ENCODE measurements at places on chromosomes 2 and 18.

DNA sequence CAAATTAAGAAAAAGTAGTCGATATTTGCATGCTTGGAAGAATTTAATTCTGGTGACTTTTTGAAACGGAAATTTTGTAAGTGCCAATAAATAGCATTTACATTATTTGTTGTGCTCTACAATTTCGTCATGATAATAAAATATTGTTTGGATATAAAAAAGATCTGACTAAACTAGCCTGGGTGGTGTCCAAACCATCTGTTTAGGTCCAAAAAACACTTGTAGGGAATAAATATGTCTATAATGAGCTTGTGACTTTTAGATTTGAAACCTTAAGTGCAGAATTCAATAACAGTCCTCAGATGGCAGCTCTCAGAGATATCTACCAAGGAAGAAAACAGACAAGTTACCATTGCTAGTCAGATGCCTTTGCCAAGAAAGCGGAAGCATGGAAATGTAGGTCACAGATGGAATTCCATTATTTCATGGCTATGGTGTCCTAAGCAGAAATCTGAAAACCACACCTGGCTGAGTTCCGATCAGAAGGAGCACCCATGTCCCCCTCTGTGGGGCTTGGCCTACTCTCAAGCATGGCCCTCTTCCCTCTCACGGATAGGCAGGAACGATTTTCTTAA is 731.1 kb downstream of the RNF144A start:
- no peak for DNase-seq

DNA sequence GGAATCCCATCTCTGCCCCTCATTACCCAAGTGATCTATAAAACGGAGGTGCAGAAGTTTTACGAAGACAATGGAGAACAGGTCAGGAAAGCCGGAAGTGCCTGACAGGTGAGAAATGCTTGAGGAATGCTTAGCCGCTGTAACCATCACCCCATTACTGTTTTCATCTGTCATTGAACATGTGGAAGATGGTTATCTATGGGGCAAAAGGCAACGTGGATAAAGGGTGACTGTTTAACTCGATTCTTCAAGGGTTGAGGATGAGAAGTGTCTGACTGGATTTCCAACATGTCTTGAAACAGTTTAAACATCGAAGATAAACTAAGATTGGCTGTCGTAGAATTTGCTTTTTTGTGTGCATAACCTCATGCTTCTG is 17.3 kb downstream of the HK2 start:
- peak; percentile 20 for DNase-seq

- no peak for DNase-seq
Observed at GRCh38 chr2:105768961-105769452, 24.3 kb downstream of the NCK2 start.

DNA sequence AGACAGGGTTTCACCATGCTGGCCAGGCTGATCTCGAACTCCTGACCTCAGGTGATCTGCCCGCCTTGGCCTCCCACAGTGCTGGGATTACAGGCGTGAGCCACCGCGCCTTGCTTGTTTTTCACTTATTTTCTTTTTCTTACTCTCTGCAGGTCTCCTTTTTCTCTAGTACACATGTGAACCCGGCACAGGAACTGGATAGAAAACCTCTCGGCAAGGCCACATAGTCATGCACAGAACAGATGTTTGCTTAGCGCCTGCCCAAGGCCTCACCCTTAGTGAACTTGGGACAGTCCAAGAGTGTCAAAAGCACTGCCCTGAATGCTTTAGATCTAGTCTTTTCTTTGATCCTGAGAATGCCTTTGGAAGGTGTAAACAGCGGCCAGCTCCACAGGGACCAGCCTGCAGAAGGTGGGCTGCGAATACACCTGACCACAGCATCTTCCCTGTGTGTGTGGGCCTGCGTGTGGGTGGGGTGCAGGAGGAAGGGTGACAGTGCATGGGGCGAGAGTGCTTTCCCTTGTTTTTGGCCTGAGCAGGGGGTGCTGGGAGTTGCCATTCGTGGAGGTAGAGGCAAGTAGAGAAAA is 27.0 kb downstream of the IMPA2 start:
- no peak for DNase-seq

DNA sequence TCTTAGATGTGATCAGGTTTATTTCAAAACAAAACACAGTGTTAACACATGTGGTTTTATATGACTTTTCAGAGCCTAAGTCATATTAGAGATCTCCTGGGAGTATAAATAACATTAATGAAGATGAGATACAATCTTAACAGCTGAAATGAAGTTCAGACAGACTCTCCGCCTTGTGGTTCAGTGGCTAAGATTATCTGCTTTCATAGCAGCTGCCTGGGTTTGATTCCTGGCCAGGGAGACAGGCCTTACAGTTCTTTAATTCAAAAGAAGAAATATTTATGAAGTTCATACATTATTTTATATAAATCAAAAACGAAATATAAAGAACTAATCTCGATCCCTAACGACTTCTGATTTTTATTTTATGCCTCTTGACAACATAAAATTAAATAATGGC is 35.2 kb upstream of the TTC32 start:
- DNase-seq, result no peak

DNA sequence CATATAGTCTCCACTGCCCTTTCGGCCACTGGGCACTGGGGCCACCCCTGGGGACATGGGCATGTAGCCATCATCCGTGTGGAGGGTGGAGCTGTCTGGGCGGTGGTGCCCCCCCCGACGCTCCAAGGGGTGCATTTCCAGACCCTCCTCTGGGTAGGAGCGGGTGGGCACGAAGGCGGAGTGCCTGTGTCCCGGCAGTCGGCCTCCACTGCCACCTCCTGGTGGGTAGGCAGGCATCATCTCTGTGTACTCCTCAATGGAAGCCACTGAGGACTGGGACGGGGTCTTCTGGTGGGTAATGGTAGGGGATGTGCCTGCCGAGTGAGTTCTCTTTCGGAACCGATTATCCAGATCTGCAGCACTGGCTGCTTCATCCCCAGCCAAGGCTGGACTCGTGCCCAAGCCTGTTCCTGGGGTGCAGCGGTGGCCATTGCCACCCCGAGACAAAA is 2.8 kb downstream of the IRS1 start:
- peak; percentile 80 for DNase-seq

DNA sequence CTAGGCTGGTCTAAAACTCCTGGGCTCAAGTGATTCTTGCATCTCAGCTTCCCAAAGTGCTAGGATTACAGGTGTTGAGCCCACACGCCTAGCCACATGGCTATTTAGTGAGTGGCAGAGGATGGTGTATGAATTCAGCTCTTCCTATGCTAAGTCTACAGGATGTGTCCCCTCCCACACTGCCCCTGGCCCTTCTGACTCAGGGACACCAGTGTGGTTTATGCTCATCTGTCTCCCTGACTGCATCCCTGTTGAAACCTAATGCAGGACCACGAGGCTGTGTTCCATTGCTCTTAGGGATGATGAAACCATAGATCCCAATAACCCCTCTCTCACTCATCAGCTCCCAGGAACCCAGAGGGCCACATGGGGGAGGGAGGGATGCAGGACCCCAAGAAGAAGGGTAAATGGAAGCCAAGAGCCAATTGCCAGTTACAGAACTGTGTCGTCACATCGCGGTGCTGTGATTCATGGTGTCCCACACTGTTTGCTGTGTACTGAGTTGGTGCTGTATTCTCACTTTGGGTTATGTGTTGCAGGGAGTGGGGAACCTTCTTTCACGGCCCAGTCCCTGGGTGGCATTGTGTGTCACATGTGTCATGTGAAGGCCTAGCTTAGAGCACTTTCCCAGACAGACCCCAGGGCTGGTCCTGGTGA is 102.9 kb upstream of the HAAO start:
- DNase-seq, result no peak

- no peak for DNase-seq
Observed at GRCh38 chr2:44894058-44894457, 47.4 kb upstream of the SIX3 start.

GRCh38 chr2:26533661-26534060 is 55.7 kb upstream of the OTOF start:
- no peak for DNase-seq

DNA sequence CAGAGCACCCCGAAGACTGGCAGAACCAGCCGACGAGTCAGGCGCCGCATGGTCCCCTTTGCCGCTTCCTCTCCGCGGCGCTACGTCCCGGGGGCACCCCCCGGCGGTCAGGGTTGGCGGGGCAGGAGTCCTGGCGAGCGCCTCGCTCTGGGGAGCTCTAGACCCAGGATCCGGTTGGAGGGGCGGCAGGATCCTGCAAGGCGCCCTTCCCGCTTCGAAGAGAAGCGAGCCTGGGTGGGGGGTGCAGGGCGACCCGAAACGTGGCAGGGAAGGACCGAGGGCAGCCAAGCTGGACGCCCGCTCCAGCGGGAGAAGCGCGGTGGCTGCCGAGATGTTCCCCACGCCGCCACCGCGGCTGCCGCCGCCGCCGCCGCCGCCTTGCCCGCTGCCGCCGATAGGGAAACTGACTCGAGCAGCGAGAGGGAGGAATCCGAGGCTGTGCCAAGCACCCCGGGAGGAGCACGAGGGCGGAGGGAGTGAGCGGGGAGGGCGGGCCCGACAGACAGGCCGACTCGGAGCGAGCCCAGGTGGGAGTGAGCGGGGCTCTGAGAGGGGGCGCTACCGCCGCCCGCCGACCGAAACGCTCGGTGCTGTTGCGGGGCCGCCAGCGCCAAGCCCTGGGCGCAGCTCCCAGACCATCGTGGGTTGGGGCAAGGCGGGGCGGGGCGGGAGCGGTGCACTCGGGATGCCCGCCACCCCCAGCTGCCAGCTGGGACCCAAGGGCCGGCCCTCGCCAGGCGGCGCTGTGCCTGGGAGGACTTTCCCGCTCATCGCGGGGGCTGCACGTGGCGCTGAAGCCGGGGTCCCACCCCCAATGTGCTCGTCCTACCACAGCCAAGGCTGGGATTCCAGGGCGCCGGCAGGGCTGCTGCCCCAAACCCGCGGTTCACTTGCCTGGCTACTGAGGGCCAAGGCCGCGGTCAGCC is at the start of gene GALNT14:
TSS of gene GALNT14 (minus strand) at position 404 of the 926 bp plus-strand sequence. CDS start at position 50, 354 bp downstream.
- peak; percentile 78 for DNase-seq

DNA sequence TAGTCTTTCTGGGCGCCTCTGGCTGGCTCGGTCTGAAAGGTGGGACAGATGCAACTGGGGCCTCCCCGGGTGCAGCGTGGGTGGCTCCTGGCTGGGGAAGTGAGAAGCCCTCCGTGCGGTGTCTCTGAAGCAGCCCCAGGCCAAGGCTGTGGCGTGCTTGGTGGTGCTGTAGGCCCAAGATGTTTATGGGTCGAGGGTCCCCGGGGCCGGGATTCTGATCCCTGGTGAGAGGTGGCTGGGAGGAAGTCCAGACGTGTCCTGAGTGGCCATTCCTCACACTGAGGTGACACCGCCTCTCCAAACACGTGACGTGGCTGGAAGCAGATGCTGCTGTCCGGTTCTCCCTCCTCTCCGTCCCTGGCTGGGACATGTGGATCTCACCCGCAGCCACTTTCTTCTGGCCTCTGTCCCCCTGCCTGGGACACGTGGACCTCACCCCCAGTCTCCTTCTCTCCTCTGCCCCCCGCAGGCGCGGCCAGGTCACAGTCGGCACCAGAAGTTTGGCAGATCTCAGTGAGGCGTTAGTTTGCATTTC is 12.6 kb downstream of the RTP5 start:
- DNase-seq, result peak; percentile 44

DNA sequence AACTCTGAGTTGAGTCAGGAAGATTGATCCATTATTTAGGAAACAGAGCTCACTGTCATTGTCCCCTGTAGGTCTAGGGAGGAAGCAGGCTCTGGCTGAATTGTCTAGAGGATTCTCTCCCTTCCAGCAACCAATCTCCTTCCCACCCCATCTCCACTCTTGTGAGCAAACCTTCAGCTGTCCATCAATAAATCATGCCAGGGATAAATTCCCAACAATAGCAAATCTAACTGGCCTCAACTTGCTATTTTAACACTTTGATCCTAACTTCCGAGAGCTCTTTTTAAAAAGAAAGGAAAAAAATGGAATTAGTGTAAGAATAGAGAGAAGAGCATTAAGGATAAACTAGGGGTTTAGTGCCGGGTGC is 53.5 kb downstream of the ATP8B1 start:
- DNase-seq, result no peak

- peak; percentile 63 for DNase-seq
Observed at GRCh38 chr2:190765386-190766173, 115.0 kb upstream of the GLS start.

DNA sequence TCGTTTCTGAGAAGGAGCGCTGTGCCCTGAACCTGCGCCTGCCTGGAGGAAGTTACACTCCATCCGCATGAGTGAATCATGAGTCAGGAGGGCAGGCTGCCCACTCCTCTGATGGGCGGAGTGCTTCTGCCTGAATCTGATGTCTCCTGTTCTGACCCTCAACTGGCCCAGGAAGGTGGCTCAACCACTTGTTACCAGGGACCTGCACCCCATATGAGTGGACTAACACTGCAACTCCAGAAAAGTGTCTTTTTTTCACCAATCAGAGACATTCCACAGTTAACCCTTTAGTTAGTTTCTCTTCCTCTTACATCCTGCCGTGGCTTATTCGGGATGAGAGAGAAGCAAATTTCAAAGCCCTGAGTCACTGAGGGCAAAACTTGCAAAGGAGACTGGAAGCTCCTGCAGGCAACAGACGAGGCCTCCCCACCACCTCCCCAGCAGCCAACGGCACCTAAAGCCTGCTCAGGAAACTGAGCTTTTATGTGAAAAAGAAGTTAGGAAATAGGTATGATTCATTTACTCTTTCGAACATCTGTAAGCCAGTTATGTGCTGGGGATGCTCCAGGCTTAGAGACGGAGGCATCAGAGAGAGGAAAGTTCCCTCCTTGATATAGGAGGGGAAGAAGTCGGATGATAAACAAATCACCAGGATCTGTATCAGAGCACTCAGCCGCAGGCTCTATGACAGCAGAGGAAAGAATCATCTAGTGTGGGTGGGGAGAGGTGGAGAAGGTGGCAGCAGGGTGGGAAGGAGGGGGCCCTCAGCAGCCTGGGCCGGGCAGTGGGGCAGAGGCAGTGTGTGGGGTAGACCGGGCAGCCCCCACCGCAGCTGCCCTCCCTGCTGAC is 30.9 kb downstream of the MBP start:
- DNase-seq, result peak; percentile 91

DNA sequence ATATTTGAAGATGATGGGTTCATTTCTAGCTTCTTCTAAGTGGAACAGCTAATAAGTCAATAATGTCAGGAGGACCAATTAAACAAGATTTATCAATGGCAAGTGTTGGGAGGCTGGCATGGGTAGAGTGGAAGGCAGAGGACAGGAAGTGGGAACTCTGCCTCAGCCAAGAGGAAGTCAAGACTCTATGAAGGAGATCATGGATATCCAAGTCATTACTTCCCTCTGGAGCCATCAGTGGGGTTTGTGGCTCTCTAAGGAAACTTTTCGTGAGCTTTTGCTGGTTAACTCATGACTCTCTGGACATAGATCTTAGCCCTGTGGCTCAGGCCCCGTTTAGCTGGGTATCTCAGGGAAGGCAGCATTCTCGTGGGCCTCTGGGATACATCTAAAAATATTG is 410.4 kb upstream of the ID2 start:
- DNase-seq, result no peak

- no peak for DNase-seq
Observed at GRCh38 chr2:207051385-207051965, 112.2 kb downstream of the CPO start.

DNA sequence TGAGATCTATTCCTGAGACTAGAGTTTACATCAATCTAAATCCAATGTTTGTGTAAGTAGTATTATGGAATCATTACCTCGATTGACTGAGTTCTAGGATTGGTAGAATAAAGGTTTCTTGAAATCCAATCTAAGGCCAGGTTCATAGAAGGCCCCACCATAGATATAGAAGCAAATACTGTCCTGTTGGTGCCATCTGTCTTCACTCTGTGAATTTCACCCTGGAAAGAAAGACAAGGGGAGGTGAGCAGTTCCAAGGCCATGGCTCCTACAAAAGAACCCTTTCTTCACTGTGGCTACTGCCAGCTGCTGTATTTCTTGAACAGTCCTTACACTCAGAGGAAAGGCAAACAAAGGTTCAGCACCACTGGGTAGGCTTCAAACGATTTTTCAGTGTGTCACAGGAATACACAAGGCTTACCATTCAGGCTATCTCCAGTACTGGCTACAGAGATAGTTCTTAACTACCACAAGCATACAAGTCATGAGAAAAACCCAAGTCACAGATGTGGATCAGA is 137.0 kb downstream of the LRP2 start:
- DNase-seq, result no peak
